CD4-positive, alpha-beta T cell treated with Interleukin-12 subunit alpha and Interleukin-12 subunit beta, for 1 hour (primary cell): ENCODE measurements at places on chromosomes 16 and 17.

GRCh38 chr16:67378642-67379041 is 14.7 kb downstream of the TPPP3 start:
- no peak for DNase-seq

- no peak for DNase-seq
These were observed 11.4 kb downstream of the PROCA1 start for GRCh38 chr17:28700278-28700677.

- no peak for DNase-seq
These were observed 151.1 kb downstream of the AHSP start for GRCh38 chr16:31678649-31679325.

GRCh38 chr17:77720946-77721845 is 237.3 kb upstream of the TNRC6C start:
- DNase-seq: no peak

GRCh38 chr17:43713494-43714162 is 45.0 kb downstream of the SOST start:
- DNase-seq: no peak

DNA sequence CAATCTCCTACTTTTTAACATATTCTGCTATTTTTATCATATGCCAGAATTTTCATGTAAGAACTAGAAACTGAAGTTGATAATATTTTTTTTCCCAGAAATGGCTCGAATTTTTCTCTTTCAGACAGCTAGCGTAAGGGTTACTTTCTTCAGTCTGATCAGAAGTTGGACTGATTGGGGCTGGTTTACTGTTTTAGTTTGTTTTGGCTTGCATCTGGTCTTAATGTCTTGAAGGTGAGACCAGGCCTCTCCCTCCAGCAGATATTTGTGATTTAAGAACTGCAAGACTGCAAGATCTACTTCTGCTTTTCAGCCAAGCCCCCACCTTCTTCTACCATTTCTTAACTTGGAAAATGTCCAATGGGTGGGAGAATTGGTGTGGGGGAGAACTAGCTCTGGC is 266.4 kb downstream of the HAPSTR1 start:
- no peak for DNase-seq

GRCh38 chr17:79785900-79786810 is 8.2 kb downstream of the CBX2 start:
- DNase-seq: no peak

- no peak for DNase-seq
These were observed 9.1 kb downstream of the TNFRSF13B start for GRCh38 chr17:16962804-16963203.

DNA sequence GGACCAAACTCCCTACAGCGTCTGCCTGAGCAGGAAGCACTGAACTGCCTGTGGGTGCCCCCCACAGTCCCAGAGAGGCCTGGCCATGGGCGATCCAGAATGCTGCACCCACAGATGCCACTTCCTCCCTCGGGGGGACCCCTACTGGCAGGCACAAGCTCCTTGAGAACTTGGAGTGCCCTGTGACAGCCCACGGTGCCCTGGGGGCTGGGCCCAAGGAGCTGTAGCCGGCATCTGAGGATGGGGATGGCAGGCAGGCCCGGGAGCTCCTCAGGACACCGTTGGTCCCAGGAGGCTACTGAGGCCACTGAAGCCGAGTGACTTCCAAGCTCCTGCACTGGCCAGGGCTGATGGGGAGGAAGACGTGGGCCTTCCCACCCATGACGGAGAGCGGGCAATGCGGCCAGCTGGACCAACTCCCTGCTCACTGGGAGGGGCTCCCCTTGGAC is 15.1 kb upstream of the RASD1 start:
- no peak for DNase-seq

GRCh38 chr17:79779084-79779529 is 1.2 kb downstream of the CBX2 start:
- no peak for DNase-seq

- DNase-seq: no peak
These were observed 93.6 kb downstream of the CYLD start for GRCh38 chr16:50835358-50836060.

- DNase-seq: no peak
These were observed 68.8 kb upstream of the CIBAR2 start for GRCh38 chr16:85180827-85181738.

- no peak for DNase-seq
These were observed 870.2 kb upstream of the GOT2 start for GRCh38 chr16:59604354-59604753.

DNA sequence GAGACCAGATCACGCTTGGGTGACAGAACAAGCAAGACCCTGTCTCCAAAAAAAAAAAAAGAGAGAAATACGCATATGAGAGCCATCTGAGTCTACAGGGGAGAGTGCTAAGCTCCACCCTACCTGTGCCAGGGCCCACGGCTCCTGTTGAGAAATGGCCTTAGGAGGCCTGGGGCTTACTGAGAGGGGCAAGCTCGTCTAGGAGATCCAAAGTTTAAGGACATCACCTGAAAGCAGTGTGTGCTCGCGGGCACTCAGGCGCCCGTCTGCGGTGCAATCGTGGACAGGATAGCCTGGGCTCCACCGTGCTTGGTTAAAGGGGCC is 14.5 kb upstream of the BAIAP2 start:
- no peak for DNase-seq

DNA sequence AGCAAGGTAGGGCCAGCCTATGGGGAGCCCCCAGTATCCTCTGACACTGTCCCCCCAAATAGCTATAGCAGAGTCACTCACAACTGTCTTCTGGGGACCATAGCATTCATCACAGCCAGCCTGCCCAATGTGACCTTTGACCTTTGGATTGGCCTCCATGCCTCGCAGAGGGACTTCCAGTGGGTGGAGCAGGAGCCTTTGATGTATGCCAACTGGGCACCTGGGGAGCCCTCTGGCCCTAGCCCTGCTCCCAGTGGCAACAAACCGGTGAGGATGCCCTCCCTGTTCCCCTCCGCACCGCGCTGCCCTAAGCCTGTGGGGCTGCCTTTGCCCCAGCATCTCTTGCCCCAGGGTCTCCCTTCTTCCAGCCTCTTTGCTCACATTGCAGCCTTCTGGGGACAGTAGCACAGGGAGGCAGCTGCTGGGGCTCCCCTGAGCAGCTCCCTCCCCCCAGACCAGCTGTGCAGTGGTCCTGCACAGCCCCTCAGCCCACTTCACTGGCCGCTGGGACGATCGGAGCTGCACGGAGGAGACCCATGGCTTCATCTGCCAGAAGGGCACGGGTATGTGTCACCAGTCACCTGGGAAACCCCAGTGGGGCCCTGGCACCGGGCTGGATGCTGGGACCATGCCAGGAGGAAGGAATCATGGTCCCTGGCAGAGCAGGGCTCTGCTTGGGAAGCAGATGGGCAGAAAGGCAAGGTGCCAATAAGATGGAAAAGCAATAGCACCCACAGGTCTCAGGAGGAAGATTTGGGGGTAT is 61.1 kb downstream of the MRC2 start:
- DNase-seq: no peak

DNA sequence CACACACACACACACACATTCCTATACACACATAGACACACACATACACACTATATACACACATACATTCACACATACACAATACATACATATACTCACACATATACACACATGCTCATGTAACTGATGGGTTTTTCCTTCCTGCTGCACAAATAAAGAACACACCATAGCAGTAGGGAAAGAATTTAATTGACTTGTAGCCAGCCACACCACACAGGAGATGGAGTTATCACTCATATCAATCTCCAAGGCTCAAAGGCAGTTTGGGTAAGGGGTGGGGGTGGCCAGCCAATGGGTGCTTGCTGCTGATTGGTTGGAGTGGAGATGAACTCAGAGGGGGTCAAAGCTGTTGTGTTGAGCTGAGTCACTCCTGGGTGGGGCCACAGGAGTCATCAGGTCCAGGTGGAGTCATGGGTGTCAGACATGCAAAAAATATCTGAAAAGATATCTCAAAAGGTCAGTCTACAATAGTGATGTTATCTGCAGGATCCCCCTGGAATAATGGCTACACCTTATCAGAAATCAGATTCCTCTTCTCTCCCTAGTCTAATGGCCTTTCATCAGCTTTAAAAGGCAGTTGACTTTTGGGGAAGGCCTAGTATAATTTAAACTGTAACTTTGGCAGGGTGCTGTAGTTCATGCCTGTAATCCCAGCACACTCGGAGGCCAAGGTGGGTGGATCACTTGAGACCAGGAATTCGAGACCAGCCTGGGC is 46.1 kb downstream of the WSB1 start:
- DNase-seq: no peak

DNA sequence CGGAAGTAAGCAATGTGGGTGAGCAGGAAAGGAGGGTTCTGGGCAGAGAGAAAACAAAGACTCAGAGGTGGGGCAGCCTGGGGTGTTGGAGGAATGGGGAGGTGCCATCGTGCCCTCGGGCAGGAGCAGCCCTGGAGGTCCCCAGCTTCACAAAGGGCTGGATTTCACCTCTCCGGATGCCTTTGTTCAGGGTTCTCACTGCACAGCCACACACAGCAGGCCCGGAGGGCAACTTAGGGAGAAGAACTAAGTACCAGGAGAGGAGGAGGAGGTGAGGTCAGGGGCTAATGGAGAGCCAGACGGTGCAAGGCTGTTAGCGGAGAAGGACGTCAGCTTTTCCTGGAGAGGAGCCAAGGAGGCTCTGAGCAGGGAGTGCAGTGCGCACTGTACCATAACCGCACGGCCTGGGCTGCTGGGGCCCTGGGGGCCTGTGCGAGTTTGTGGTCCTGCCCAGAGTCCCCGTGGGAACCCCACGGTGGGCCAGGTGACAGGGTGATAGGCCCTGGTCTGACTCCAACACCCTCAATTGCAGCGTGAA is 9.3 kb downstream of the ARRB2 start:
- DNase-seq: no peak

GRCh38 chr17:80539022-80539641 is 5.5 kb upstream of the RPTOR start:
- no peak for DNase-seq

- DNase-seq: no peak
These were observed 7.7 kb downstream of the HOXB4 start for GRCh38 chr17:48570325-48571023.

DNA sequence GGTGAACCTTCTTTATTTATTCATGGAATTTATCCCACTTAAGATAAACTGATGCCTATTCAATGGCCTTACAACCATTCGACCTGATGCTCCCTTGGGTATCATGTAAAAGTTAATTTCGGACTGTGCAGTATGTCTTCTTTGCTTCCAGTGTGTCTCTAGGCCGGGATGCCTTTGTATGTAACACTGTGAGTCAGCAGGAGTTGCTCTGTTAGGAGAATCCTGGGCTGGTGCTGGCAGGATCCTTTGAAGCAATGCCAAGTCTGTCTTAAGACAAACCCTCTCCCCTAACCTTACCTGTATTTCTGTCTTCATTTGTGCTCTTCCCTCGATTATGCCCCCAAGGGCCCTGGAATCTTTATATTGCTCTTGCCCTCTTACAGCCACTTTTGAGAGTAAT is 37.9 kb upstream of the ABCA8 start:
- DNase-seq: no peak

- DNase-seq: no peak
These were observed 86.5 kb downstream of the C16orf78 start for GRCh38 chr16:49459953-49460735.

DNA sequence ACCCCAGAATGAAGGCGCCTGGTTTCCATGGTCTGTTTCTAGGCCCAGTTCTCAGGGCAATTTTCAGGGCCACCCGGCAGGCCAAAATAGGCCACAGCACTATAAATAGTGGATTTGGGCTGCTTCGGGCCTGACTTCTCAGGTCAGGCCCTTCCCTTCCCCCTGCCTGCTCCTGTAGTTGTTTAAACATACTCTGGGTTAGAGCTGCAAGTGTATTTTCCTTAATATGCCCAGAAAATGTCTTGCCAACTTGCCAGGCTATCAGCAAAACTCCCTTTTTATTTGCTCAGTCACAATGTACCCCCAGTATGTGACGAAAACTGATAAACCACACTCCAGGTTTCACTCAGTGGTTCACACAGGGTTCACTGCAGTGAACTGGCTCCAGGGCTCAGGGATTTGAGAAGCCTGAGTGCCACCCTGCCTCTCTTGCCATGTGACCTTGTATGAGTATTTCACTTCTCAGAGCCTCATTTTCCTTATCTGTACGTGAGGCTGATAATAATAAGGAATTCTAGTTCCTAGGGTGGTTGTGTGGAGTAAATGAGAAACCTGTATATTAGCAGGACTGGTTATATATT is 76.5 kb downstream of the GPRC5B start:
- DNase-seq: no peak

DNA sequence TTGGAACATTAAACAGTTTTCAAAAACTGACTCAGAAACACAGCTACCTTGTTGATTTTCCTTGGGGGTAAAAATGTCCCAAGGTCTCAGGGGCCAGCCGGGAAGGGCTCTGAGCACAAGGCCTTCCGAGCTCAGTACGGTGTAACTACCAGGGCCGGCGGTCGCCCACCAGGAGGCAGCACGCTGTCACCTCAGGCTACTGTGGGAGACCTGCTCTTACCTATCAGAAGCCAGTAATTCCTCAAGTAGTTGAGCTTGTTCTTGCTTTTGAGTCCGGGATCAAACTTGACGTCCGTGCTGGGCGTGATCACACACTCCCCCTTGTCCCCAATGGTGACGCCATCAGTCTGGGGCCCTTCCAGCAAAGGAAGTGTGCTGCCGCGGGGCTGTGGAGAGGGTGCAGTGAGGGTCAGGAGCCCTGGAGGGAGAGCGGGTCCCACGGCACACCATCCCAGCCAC is 43.4 kb upstream of the ICAM2 start:
- peak; percentile 60 for DNase-seq

DNA sequence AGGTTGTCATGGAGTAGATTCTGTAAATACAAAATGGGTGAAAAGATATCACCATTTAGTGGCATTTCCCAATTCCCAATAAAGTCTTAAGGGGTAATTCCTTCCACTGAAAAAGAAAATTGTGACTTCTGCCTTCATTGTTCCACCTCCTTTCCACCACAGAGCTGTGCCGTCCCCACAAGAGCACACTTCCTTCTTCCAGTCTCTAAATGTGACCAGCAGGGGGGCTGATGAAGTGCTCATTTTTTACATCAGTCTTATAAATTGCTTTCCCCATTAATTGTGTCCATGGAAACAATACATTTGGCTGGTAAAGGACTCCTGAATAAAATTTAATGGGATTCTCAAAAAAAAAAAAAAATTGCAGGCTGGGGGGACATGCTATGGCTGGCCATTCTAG is 260.8 kb upstream of the PSMD7 start:
- no peak for DNase-seq

DNA sequence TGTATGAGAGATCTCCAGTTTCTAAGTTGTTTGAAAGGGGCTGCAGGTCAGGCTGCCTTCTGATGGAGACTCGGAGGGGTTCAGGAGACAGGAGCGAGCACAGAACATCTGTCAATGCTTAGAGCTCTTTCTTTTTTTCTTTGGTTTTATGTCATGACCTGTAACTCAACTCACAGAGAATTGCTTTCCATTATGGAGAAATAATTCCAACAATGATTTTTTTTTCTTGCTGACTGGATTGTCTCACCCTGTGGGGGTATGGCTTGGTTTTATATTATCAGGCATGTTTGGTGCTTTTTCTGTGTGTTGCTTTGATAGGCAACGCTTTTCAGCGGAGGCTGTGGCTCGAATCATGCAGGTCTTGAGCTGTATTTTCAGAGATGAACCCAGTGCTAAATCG is 10.7 kb upstream of the KCNJ2 start:
- DNase-seq: no peak

GRCh38 chr16:74219706-74220105 is 76.9 kb upstream of the PSMD7 start:
- DNase-seq: no peak
